ENCODE measurements at places on chromosomes 2 and 18.

DNA sequence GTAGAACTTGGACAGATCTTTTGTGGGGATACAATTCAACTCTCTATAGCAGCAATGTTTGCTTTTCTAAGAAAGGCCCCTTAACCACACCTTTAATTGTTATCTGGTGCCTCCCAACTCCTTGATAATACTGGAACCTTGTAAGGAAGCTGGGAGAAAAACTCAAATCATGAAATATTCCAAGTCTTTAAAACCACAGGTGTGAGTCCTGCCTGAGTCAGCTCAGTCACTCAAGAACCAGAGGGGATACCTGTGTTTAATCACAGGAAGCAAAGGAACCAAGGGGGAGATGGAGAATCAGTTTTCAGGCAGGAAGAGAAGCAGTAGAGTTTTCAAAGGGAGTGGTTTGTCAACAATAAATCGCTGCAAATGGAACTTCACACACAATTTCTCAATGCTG is 159.9 kb downstream of the LAMA3 start:
- no peak for DNase-seq

GRCh38 chr2:69163556-69163955 is 150.6 kb downstream of the ANTXR1 start:
- DNase-seq: no peak

DNA sequence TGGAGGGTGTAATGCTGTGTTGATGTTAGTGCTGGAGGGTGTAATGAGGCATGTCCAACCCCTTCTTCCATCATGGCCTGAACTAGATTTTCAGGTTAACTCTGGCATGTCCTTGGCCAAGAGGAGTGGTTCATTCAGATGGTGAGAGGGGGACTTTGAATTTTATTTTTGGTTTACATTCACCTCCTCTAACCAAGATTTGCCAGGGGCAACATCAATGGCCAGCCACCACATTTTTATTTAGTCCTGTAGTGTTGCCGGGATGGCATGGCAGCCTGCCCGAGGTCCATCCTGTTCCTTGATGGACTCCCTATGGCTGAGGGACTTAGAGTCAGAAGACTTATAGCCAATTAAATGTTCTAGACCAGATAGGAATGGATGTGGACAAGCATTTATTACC is 484.6 kb upstream of the HS6ST1 start:
- no peak for DNase-seq

DNA sequence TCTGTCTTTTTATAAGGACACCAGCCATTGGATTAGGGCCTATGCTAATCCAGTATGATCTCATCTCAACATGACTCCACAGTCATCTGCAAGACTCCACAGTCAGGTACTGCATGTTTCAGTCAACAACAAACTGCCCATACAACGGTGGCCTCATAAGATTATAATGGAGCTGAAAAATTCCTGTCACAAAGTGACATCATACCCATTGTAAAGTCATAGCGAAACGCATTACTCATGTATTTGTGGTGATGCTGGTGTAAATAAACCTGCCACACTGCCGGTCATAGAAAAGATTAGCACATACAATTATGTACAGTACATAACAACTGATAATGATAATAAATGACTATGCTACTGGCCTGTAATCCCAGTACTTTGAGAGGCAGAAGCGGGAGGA is 102.2 kb downstream of the TEX51 start:
- no peak for DNase-seq

DNA sequence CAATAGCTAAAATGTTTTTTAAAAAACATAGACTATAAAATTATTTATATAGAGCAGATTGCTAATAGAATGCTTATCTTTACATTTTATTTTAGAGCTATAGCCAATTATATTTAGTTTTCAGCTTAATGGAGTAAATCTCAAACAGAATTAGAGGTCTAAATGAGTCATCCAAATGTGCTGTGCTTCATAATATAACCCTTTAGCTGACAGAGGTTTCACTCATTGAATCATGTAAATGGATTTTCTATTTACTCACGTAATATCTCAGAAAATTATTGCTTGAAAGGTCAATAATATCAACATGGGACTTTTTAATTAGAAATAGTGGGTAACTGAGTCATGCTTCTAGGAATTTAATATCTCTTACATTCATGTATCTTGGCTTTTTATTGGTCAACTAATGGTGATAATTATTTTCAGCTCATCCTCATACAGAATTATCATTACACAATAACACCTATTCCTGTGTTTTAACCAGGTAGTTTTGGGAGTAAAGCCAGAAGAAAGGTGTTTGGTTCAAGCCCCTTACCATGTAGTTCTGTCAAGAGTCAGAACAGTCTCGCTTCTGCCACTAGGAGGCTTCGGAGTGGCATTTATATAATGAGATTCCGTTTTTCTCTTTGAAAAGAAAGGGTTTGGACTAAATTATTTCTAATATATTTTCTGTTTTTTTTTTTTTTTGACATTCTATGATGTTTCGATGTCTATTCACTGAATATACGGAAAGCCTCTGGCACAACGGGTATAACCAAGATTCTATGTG is 217.6 kb downstream of the CDH7 start:
- no peak for DNase-seq

GRCh38 chr2:64768491-64769005 is 114.8 kb upstream of the SERTAD2 start:
- no peak for DNase-seq

- DNase-seq: no peak
Measured at GRCh38 chr2:127199223-127199622, 20.9 kb downstream of the CYP27C1 start.

GRCh38 chr2:128753800-128754199 is 435.1 kb upstream of the HS6ST1 start:
- DNase-seq: no peak

GRCh38 chr18:45521777-45522176 is 93.5 kb upstream of the SLC14A2 start:
- DNase-seq: no peak

DNA sequence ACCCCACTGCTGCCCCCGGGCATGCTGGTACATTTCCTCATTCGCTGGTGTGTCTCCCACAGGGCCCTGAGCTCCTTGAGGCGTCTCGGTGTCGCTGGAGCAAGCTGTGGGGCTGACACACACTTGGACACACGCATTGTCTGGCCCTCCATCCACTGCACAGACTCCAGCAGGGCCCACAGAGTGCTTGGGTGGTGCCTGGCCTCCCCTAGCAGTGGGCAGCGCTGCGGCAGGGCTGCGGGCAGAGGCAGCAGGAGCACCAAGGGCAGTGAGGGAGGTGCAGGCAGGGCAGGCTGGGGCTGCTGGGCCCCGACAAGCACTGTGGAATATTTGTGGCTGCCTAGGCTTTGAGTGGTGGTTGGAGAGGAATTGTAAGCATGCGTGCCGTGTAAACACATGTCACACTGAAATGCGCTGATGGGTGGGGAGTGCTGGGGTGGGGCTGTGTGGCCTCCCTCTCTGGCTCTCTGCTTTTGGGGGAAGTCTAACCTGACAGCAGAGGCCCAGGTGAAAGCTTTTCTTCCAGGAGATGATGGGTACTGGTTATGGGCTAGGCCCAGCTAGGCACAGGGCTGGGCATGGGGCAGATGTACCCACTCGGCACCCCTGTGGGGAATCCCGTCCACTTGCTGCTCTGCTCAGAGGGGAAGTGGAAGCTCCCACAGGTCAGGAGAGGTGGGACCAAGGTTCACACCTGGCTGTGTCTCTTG is 55.5 kb upstream of the HS6ST1 start:
- no peak for DNase-seq

All from stimulated activated CD4-positive, alpha-beta T cell treated with anti-CD3 and anti-CD28 coated beads, Interleukin-4, amount 100 ng/mL, for 48 hours (primary cell).